Right renal cortex interstitium (tissue), 3 donors: ENCODE measurements at places on chromosomes 3 and 15. TPM values are rescaled to one million over a fixed set of nuclear protein-coding genes. Genes with fewer than 3 reads are reported as not detected.

Gene AGTR1
- polyA plus RNA-seq = 28.0 TPM

Gene CDHR4
- polyA plus RNA-seq = not detected

Gene SLITRK3
- 0.31 TPM for polyA plus RNA-seq

Gene PLSCR5
- polyA plus RNA-seq = not detected

Gene MAP1A
- polyA plus RNA-seq = 7.5 TPM

Gene HTR3E
- polyA plus RNA-seq = not detected

Gene FXR1
- polyA plus RNA-seq = 236 TPM

DNA sequence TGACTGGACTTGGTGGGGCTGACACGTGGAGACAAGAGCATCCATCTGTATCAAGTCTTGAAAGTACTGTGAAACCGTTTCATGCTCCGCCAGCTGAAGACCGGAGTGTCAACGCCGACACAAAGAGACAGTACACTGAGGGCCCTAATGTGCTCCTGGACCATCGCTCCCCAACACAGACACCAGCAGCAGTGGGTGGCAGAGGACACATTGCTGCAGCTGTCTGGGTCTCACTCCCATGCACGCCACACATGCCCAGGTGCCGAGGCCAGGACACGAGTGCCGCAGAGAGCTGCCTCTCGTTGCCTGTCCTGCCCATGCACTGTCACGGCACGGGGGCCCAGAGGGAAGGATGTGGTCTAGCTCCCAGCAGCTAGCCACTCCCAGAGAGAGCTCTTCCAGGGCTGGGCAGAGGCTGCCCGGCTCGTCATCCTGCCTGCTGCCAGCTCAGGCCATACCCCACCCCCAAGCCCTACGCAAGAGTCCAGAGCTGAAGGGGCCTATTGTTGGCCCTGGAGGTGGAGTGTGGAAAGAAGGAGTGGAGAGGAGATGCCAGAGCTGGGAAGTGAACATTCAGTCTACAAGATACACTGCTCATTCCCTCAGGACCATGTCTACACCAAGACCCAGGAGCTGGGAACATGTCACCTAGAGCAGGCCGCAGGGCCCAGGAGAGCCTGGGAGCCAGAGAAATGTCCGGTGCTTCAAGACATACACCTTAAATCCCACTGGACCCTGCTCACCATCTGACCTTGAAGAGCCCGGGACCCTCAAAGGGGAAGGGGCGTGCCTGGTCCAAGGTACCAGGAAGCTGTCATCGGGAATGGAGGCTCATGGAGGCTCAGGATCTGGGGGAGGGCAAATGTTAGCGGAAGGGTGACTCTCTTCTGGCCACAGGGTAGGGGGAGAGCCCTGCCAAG lies 7.7 kb downstream of the TNK2 start:
- DNase-seq = no peak

GRCh38 chr15:48414015-48414414 lies 82.8 kb downstream of the DUT start:
- no peak for DNase-seq

- no peak for DNase-seq
Measured at GRCh38 chr15:74127954-74128784, 2.2 kb upstream of the ISLR2 start.

DNA sequence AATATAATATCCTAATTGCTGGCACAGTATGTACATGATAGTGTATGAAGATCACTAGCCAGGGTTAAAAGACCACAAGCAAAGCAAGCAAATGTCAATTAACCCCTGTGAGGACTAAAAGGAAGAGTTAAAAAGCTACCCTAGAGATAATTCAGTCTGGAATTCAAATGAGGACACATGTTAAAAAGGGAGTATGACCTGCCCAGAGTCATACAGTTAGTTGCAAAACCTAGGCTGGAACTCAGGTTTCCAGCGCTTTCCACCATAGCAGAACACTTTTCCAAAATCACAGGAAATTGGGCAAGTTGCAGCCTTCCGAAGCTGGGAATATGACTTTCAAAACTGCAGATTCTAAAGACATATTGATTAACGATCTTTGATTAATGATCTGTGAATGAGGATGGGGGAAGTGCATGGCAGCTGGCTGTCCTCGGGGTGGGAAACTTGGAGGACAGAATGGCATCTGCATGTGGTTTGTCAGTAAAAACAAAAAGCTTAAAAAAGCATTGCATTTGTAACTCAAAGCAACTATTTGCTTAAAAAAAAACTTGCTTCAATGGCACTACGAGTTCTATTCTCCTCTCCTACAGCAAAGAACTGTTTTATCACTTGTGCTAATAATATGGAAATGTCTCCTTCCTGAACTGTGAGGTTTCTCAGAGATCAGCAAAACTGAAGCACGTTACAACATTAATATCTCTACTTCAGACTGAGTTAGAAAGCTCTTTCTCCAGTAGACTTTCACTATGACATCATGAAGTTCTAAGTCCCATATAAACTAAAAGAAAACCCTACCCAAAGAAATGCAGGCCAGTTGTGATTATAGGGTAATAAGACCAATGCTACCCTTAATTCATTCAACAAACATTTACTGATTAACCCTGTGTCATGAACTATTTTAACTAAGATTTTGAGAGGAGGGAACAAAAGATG lies 46.2 kb downstream of the IGSF11 start:
- DNase-seq = no peak

DNA sequence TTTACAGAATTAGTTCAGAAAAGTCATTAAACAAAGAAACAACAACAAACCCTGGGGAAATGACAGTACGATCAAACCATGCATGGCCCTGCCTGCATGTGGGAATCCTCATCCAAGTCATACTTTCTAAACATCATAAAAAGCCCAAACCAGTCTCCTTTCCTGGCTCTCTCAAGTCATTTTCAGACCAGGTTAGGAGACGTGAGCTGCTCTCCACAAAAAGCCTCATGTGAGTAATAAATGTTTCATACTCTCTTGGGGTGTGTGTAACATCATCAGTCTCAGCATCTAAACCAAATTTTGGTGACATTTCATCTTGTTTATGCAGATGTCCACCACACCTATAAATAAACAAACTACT lies 18.9 kb downstream of the GREM1 start:
- no peak for DNase-seq

GRCh38 chr3:41045491-41045890 lies 153.8 kb upstream of the CTNNB1 start:
- DNase-seq = no peak

DNA sequence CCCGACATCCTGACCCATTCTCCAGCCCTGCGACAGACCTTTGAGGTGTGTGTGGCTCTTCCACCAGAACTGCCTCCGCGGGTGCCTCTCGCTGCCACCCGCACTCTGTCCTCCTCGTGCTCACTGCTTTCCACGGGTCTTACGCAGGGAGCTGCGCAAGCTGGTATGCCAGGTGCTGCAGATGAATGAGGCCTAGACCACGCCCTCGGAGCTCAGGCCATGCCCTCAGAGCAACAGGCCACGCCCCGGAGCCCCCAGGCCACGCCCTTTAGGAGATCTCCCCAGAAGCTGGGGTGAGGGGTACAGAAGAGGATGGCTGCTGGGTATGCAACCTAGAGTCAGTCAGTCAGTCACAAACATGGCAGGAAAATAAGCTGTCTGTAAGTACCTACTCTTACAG lies 300.3 kb downstream of the GABRG3 start:
- no peak for DNase-seq
